Activated naive CD4-positive, alpha-beta T cell treated with anti-CD3 and anti-CD28 coated beads for 36 hours (primary cell): ENCODE measurements at places on chromosomes 13 and 19.

GRCh38 chr19:18416778-18417249 is 2.4 kb upstream of the SSBP4 start:
- peaks cover 58% of the 10 kb centered on the region for H3K4me1 ChIP-seq
- peaks cover 40% of the 10 kb centered on the region for H3K27me3 ChIP-seq
- peak; percentile 68 for DNase-seq
- H3K4me3 ChIP-seq = peak overlapping the region; percentile 70
- no peak overlapping the region for H3K27ac ChIP-seq

DNA sequence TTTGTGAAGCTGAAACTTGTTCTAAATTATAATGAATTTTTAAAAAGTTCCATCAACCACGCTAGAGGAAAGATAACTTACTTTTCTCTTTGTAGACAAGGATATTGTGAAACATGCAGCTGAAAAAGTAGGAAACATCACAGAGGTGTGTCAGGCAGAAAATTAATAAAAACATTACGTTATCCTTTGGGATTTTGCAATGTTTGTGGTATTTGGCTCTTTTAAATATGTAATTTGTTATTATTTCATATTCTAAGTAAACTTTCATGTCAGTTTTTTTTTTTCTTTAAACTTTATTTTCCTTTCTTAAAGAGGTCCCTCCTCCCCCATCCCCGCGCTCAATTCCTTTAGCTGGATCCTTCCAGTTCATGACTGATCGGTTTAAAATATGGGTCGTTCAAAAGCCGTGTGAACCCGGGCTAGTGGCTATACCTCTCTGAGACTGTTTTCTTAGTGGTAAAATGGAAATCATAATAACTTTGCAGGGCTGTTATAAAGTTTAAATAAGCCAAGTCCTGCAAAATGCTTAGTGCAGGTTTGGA is 740 bp upstream of the CCDC61 start:
- peaks cover 17% of the 10 kb centered on the region for H3K4me1 ChIP-seq
- peak overlapping the region; percentile 40 for H3K4me3 ChIP-seq
- peaks cover 6% of the 10 kb centered on the region for H3K36me3 ChIP-seq
- H3K27me3 ChIP-seq = no peaks in the 10 kb centered on the region
- H3K27ac ChIP-seq = no peak overlapping the region
- DNase-seq = no peak

- no peaks in the 10 kb centered on the region for H3K36me3 ChIP-seq
- H3K27me3 ChIP-seq = peaks cover 17% of the 10 kb centered on the region
- DNase-seq = no peak
- H3K4me3 ChIP-seq = no peak overlapping the region
Observed at GRCh38 chr13:78701383-78701782, 42.4 kb upstream of the OBI1 start.

GRCh38 chr13:26756961-26757360 is 3.6 kb downstream of the GPR12 start:
- H3K36me3 ChIP-seq = no peaks in the 10 kb centered on the region
- H3K27ac ChIP-seq = no peak overlapping the region
- DNase-seq = no peak
- peaks cover 36% of the 10 kb centered on the region for H3K27me3 ChIP-seq
- peaks cover 9% of the 10 kb centered on the region for H3K4me1 ChIP-seq
- no peak overlapping the region for H3K4me3 ChIP-seq

DNA sequence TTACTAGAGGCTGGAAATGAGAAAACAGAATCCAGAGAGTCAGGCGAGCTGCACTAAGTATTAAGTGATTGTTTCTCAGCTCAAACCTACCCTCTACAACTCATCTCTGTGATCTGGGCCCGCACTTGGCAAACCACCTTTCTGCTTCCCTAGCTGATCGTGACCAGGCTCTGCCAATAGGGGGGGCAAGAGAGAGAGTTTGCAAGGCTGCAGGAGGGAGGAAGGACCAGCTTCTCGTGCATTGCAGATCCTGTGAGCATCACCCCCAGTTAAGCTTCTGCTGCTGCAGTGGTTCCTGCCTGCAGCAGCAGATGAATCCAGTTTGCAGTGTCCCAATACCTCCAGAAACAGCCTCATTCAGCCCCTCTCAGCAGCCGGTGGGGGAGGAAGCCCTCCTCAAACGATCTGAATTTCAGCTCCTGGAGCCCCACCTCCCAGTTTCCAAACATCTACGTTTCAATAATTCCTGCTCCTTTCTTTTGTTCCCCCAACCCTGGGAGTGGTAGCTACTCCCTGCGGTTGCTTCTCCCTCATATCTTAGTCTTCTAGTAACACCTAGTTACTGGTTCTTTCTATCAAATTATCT is 20.0 kb downstream of the XRCC1 start:
- H3K36me3 ChIP-seq = peaks cover 23% of the 10 kb centered on the region
- peak; percentile 93 for DNase-seq
- H3K4me1 ChIP-seq = peaks cover 13% of the 10 kb centered on the region
- peak overlapping the region; percentile 44 for H3K27ac ChIP-seq
- H3K4me3 ChIP-seq = no peak overlapping the region

GRCh38 chr19:48169939-48170803 is at the start of the genes LIG1 and ZSWIM9:
Gene LIG1, minus strand, starts transcription at chr19:48170344. Its CDS starts 4,778 bp downstream, at chr19:48165566.
Gene ZSWIM9, plus strand, starts transcription at chr19:48170680. Its CDS starts 1,123 bp downstream, at chr19:48171803.
- H3K4me1 ChIP-seq = peaks cover 31% of the 10 kb centered on the region
- peak within 1 kb of the TSS; percentile 90 for H3K4me3 ChIP-seq
- no peaks in the 10 kb centered on the region for H3K27me3 ChIP-seq
- H3K36me3 ChIP-seq = peaks cover 18% of the 10 kb centered on the region
- peak; percentile 93 for DNase-seq

DNA sequence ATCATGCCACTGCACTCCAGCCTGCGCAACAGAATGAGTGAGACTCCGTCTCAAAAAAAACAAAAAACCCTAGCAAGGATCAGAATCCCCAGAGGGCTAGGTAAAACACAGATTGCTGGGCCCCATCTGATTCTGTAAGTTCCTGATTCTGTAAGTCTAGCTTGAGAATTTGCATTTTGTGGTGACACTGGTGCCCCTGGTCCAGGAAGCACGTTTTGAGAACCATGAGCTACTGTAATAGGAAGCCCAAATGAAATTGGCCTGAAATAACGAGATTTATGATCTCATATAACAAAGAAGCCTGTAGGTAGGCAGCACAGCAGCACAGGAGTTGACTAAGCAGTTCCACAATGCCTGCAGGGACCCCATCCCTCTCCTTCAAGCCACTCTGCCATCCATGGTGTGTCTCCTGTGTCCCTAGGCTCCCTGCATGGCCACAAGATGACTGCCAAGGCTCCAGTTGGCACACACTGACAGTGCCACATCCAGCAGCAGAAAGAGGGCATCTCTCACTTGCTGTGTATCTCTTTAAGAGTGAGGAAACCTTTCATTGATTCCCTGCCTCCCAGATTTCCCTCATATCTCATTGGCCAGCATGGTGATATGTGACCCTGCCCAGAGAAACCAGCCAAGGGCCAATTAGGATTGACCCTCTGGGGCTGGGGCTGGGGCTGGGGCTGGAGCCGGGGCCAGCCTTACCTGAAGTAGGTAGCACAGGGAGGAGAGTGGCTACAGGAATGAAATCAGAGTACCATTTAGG is 21.7 kb downstream of the SIPA1L3 start:
- DNase-seq = no peak
- peaks cover 13% of the 10 kb centered on the region for H3K36me3 ChIP-seq
- H3K4me3 ChIP-seq = no peak overlapping the region
- H3K27ac ChIP-seq = no peak overlapping the region
- peaks cover 10% of the 10 kb centered on the region for H3K4me1 ChIP-seq

- no peak overlapping the region for H3K27ac ChIP-seq
- H3K36me3 ChIP-seq = no peaks in the 10 kb centered on the region
- H3K4me1 ChIP-seq = no peaks in the 10 kb centered on the region
- no peak for DNase-seq
Observed at GRCh38 chr13:79079351-79079839, 326.7 kb downstream of the RBM26 start.

- no peak for DNase-seq
- H3K36me3 ChIP-seq = no peaks in the 10 kb centered on the region
- H3K27me3 ChIP-seq = no peaks in the 10 kb centered on the region
- H3K4me3 ChIP-seq = no peak overlapping the region
- H3K27ac ChIP-seq = no peak overlapping the region
- H3K4me1 ChIP-seq = no peaks in the 10 kb centered on the region
Observed at GRCh38 chr13:67158903-67159302, 71.2 kb downstream of the PCDH9 start.

DNA sequence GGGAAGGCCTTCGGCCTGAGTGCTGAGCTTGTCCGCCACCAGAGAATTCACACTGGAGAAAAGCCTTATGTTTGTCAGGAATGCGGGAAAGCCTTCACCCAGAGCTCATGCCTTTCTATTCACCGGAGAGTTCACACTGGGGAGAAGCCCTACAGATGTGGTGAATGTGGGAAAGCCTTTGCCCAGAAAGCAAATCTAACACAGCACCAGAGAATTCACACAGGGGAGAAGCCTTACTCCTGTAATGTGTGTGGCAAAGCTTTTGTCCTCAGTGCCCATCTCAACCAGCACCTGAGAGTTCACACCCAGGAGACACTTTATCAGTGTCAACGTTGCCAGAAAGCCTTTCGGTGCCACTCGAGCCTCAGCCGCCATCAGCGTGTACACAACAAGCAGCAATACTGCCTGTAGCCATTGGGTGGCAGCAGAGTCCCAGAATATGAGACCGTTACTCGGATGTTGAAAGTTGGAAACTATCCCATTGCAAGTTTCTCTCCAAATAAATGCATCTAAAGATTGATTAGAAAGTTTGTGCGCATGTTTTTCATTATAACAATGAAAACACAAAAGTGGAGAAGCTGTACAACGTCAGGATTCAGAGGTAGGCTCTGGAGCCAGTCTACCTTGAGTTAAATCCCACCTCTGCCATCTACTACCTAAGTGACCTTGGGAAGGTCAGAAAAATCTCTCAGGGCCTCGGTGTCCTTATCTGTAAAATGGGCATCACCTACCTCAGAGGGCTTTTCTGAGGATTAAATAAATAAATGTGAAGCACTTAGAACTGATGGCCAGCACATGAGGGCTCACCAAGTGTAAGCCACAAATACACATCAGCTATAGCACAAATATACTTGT is 21.1 kb downstream of the ZNF473 start:
- peaks cover 1% of the 10 kb centered on the region for H3K27me3 ChIP-seq
- H3K4me1 ChIP-seq = peaks cover 11% of the 10 kb centered on the region
- no peak overlapping the region for H3K27ac ChIP-seq
- peaks cover 60% of the 10 kb centered on the region for H3K36me3 ChIP-seq

- peaks cover 1% of the 10 kb centered on the region for H3K27me3 ChIP-seq
- no peak overlapping the region for H3K4me3 ChIP-seq
- no peaks in the 10 kb centered on the region for H3K36me3 ChIP-seq
- H3K4me1 ChIP-seq = no peaks in the 10 kb centered on the region
- DNase-seq = no peak
- H3K27ac ChIP-seq = no peak overlapping the region
Observed at GRCh38 chr13:104694397-104694796, 1628.2 kb upstream of the SLC10A2 start.

- H3K27ac ChIP-seq = no peak overlapping the region
- H3K36me3 ChIP-seq = no peaks in the 10 kb centered on the region
- DNase-seq = no peak
- H3K4me1 ChIP-seq = no peaks in the 10 kb centered on the region
- peaks cover 22% of the 10 kb centered on the region for H3K27me3 ChIP-seq
Observed at GRCh38 chr13:36717966-36718545, 44.2 kb downstream of the SERTM1 start.

DNA sequence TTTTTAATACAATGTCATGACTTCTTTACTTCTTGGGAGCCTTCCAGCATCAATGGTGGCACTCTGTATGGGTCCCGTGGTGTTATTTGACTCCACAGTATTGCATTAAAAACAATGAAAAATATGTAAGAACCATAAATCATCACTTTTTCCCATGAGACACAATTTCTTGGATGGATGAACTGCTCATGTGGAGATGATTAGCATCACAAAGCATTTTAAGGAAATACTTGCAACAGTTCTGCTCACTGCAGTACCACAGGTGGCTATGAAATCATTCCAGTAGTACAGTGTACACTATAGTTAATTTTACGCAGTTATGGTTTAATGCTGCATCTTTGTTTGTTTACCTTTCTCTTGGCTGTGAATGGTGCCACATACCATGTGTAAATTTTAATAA is 37.2 kb upstream of the C1QTNF9B start:
- H3K4me1 ChIP-seq = no peaks in the 10 kb centered on the region
- H3K27me3 ChIP-seq = peaks cover 26% of the 10 kb centered on the region
- no peaks in the 10 kb centered on the region for H3K36me3 ChIP-seq

- no peaks in the 10 kb centered on the region for H3K36me3 ChIP-seq
- no peak for DNase-seq
- no peak overlapping the region for H3K4me3 ChIP-seq
- H3K27me3 ChIP-seq = no peaks in the 10 kb centered on the region
Observed at GRCh38 chr13:55437162-55437561, 1703.6 kb upstream of the PRR20A start.

- peaks cover 58% of the 10 kb centered on the region for H3K4me1 ChIP-seq
- no peak overlapping the region for H3K27ac ChIP-seq
- H3K4me3 ChIP-seq = no peak overlapping the region
- no peak for DNase-seq
- H3K27me3 ChIP-seq = no peaks in the 10 kb centered on the region
- peaks cover 13% of the 10 kb centered on the region for H3K36me3 ChIP-seq
Observed at GRCh38 chr13:51805925-51806324, 2.0 kb upstream of the DHRS12 start.

DNA sequence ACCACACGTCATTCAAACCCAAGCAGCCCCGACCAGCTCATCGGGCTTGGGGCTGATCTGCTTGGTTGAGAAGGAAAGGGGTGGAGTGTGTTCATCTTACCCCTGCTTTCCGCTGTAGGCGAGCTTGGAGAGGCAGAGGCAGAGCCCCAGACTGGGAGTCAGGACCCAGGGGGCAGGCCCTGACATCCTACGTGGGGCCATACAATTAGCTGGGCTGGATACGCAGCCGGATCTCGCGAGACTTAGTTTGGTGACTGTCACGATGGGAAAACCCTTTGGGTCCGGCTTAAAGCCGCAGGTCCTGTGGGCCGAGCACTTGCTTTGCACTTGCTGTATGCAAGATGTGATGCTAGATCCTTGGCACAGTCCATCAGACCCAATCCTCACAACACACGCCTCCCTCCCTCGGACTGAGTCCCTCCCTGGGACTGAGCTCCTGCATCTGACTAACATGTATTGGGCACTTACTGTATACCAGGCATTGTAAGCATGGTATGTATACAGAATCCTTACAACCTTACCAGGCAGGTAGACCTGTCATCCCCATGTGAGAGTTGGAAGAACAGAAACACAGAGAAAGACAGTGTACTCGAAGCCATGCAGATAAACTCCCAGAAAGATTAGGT is 3.7 kb downstream of the CEACAM16 start:
- H3K4me1 ChIP-seq = no peaks in the 10 kb centered on the region
- peaks cover 2% of the 10 kb centered on the region for H3K27me3 ChIP-seq
- H3K4me3 ChIP-seq = no peak overlapping the region
